Naive thymus-derived CD4-positive, alpha-beta T cell (primary cell): ENCODE measurements at places on chromosomes 5 and 9. TPM values are rescaled to one million over a fixed set of nuclear protein-coding genes. Genes with fewer than 3 reads are reported as not detected.

The LEAP2 gene
- total RNA-seq, result 0.91 TPM

The LCN2 gene
- total RNA-seq, result not detected in 2 replicates

The LOX gene
- not detected in 2 replicates for total RNA-seq

GRCh38 chr9:129838707-129839259, 3.5 kb downstream of the USP20 start:
- DNase-seq, result no peak

DNA sequence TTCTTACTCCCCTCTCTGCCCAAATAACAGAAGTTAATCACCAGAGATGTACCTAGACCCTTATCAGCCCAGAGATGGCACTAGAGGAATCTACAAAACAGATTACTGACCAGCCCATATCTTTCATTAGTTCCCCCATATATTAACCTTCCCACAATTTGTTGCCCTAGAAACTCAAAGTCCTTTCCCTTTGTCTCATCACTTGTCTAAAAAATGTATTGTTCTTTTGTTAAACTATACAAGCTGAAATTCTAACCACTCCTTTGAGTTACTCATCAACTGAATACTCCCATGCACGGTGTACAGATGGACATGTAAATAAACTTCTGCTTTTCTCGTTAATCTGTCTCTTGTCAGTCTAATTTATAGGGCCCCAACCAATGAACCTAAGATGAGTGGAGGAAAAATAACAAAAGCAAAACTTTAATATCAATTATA, 130.9 kb downstream of the CCDC192 start:
- no peak for DNase-seq

- DNase-seq, result no peak
Measured at GRCh38 chr9:85978496-85978895, 37.5 kb downstream of the NAA35 start.

- DNase-seq, result no peak
Measured at GRCh38 chr9:128033609-128034008, 33.5 kb downstream of the NAIF1 start.
